ENCODE measurements at places on chromosomes 2 and 18.
A peak's percentile ranks its signal among the peaks of the same experiment; 100 is the strongest.

- DNase-seq = peak; percentile 93
These were observed 156.1 kb upstream of the ID2 start for GRCh38 chr2:8525582-8526402.

- DNase-seq = no peak
These were observed 191.3 kb downstream of the TFCP2L1 start for GRCh38 chr2:121093692-121094091.

DNA sequence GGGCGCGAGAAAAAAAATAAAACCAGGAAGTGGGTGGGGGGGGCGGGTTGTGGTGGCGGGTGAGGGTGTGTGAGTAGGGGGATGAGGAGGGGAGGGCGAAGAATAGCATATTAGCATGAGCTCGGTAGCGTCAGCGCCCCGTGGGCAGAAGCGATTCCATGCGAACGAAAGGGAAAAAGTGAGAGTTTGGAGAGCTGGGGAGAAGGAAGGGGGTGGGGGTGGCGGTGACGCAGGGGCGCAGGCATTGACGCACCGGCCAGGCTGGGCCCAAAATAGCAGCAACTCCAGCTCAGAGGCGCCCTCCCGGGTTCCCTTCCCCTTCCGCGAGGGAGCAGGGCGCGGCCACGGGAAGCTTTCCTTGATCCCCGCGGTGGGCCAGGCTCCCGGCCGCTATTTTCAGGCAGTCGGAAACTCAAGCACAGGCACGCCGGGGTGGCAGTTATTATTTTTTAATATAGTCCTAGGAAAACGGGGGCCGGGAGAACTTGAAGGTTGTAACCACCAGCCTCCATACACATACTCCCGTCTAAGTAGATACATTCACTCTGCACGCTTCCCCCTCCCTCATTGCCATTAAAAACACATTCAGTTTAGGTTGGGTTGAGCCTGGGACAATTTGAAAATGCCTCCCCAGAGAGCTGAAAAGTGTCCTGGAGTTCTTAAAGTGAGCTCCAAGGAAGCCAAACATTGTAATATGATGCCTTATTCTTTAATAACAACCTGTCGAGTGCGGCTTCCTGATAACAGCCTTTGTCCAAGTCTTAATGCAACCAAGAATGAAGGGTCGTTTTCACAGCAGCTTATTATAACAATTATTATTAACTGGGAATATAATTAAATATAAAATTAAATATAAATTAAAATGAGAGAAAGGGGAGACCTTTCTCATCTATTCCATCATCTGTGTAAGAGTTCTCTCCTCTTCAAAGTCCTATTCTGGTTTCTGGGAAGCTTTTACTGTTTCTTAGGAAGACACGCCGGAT is 2.3 kb upstream of the NR4A2 start:
- peak; percentile 89 for DNase-seq

DNA sequence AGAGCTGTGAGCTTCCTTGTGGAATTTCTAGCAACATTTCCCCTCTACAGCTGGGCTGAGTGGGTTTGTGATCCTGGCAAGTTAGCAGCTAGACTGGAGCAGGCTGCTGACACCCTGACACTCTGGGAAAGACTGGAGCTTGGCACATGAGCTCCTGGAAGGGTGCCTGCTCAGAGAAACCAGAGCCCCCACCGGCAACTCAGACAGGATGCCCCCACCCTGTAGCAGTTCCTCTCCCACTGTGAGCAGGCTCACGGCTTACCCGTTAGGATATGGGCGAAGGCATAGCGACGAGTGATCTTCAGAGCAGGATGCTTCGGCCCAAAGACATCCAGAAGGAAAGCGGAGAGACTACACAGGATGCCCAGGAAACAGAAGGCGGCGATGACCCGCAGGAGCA is 11.2 kb downstream of the TMEM127 start:
- no peak for DNase-seq

- no peak for DNase-seq
These were observed 139.8 kb upstream of the CCDC150 start for GRCh38 chr2:196499686-196500085.
